NB4 (cell line): ENCODE measurements at places on chromosomes 6 and 20.

- DNase-seq = no peak
Measured at GRCh38 chr6:121247386-121247785, 86.9 kb downstream of the TBC1D32 start.

DNA sequence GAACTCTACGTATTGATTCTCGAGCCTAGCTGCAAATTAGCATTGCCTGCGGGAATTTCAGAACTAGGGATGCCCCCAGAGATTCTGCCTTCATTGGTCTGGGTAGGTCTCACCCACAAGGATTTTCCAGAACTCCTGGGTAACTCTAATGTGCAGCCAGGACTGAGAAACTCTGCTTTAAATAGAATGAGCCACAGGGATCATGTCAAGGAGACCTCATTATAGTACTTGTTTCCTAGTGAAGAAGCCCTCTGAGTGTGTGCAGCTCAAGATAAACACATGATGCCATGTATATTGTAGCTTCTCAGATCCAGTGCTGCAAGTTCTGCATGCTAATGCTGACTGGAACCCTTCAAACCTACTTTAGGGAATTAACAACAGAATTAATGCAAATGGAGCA lies 179.2 kb downstream of the PHACTR1 start:
- no peak for DNase-seq

GRCh38 chr6:105326216-105326615 lies 76.7 kb downstream of the PREP start:
- no peak for DNase-seq

DNA sequence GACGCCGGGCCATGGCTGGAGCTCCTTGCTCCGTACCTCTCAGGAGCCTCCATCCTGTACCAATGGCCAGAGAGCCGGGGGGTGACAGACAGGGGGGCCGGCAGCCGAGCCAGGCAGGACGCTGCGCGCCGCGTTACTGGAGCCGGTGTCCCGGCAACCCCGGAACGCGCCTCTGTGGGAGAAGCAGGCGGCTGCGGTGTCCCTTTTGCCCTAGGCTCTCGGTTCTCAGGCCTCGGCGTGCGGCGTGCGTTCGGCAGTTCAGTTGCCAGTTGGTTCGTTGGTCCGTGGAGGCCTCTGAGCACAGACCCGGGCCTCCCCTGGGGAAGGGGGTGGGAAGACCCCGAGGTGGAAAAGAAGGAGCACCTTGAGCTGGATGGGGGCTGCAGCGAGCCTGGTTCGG lies at the start of gene SPATS1:
Gene SPATS1 (plus strand): TSS at position 162 of the 400 bp plus-strand sequence. CDS start 446 bp downstream, outside the sequence.
- DNase-seq = peak; percentile 33

DNA sequence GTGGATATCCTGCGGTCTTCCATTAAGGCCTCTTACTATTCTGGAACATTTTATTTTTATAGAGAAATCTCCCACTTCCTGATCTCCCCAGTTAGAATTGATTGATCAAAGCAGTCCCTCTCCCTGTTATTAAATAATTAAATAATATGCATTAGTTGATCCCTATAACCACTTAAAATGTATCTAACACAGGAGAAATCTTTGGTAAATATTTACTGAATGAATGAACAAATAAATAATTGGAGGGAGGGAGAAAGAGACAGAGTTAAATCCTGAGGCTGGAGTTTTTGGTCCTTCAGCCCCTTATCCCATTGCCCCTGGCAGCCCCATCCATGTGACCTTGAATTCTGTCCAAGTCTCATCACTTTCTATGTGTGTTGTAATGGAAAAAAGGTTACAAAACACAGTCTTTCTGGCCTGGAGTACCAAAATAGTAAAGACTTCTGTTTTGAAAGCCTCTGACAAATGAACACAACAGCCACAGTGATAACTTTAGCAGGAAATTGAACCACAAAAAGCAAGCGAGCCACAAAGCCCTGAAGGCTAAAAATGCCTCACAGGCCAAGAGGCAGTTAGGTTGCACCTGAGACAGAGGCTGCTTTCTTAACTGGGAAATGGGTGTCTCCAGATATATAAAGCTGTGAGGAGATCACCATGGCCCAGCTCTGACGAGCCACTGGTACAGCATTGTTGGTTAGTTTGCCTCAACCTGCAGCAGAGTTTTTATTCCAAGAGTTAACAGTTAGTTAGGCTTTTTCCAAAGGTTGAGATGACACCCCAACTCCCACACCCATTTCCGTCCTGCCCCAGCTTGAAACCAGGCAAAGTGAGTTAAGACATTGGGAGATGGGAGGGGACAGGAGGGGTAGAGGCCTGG lies 11.3 kb downstream of the NT5E start:
- peak; percentile 80 for DNase-seq

DNA sequence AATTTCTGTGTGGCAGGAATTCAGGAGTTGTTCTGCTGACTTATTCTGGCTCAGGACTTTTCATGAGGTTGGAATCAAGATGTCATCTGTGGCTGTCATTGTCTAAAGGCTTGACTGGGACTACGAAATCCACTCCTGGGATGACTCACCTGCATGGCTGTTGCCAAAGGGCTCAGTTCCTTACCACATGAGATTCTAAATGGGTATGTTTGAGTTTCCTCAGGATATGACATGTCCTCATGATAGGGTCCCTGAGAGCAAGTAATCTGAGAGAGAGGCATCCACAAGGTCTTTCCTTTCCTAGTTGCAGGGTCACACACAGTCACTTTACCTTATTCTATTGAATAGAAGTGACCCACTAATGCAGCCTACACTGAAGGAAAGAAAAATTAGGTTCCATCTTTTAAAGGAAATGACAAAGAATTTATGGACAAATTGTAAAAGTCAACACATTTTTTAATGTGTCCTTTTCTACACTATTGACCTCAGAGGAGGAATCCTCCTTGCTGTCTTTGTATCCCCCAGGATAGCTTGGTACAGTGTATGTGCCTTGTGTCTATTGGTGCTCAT lies 1025.0 kb upstream of the GJE1 start:
- peak; percentile 17 for DNase-seq

GRCh38 chr20:62232770-62233645 lies 5.3 kb upstream of the OSBPL2 start:
- DNase-seq = no peak

DNA sequence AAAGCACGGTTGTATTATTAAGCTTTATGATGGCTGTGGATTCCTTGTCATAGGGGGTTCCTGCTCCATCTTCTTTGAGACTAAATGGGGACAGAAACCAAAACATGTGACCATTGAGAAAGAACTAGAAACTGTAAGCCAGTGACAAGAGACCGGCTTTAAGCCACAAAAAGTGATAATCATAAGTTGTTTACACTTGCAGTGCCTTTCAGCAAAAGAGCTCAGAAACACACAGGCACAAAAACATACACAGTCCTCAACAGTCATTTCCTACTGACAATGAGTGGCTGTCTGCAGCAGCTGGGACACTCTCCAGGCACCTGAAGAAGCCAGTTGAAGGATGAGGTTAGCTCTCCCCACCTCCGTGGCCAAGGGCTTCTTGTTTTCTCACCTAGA lies 20.0 kb upstream of the UBE2J1 start:
- no peak for DNase-seq

DNA sequence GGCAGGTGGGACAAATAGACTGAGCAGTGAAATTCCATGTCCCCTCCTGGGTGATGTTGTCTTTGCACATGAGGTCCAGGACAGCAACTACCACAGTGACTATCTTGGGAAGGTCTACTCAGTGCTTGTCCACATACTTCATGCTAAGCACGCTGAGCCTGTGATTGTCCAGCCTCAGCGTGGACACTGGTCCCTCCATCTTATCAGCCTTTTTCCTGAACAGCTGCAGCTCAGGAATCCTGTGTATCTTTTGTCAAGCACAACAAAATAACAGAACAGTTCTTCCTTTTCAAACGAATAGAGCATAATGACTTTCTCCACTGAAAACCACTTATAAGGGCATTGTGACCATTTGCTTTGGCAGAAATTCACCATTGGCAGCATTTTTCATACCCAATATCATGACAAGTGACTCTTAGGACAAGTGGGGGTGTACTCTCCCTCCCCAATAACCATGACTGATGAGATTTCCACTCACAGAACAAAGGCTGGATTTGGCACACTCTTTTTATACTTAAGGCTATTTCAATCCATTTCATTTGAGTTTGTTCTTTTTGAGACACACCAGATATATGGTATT lies 90.3 kb downstream of the FYN start:
- DNase-seq = no peak

DNA sequence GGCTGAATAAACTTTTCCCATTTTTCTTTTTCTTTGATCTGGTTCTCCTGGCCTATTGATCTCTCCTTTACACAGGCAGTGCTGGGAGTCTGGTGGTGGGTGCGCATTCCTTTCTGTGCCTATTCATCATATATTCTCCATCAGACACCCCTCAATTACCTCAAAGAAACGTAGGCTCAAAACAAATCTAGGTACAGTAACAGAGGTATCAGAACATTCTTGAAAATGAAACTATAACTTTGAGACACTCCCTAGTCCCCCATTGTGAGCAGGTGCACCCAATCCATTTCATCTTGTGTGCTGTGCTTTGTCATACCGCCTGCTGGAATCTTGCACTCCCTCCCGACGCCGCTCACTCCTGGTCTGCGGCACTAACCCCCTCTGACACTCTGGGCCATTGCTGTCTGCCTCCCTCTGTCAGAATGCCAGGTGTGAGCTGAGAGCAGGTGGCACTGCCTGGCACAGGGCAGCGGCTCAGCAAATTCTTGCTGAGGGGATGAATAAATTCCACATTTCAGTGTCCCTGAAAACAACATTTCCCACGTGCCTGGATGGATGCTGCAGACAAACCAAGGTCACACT lies 303.4 kb upstream of the EXOC2 start:
- no peak for DNase-seq

- no peak for DNase-seq
Measured at GRCh38 chr6:150967381-150967780, 101.9 kb downstream of the MTHFD1L start.

DNA sequence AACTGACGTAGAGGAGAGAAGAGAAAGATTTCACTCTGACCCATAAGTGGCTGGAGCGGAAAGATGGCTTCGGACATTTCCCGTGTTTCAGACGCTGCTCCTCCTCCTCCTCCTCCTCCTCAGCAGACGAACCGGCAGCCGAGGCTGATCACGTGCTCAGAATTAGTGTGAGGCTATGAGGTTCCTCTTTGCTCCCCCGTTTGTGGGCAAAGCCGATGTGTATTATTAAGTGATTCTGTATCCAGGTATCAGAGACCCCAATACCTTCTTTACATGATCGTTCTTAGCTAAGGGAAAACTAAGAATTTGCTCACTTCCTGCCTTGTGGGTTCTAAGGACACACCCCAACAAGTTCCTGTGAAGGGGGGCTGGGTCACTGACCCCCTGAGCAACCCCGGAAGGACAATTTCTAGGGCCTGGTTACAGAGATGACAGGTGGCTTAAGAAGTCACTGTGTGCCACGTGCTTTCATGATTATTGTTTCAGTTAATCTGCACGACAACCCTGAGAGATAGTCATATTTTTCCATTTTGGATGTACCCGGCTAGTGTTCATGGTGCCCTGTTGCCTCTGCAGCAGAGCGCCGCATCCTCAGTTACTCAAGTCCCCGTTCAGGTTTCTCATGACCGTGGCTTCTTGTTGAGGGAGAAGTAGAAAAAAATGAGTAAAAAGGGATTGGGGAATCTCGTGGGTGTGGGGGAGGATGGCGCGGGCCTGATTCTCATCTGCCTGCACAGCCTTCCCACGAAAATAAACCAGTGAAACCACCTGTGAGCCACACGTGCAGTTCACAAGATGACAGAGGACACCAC lies 671.8 kb downstream of the QKI start:
- no peak for DNase-seq

DNA sequence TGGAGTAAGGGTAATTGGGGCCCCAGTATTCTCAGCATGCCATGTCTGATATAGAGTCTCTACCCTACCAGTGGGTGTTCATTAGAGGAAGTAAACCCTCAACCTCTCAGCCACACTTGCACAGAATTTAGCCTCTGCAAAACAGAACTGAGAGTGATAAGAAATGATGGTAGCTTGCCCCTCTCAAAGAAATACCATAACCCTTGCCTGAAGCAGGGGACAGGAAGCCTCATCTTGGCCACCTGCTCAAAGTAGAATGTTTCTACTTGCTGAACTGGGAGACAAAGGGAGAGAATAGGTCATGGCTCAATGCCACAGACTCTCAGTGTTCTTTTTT lies 33.7 kb downstream of the SPTLC3 start:
- DNase-seq = no peak

GRCh38 chr6:147618927-147619326 lies 110.4 kb downstream of the SAMD5 start:
- DNase-seq = peak; percentile 14

DNA sequence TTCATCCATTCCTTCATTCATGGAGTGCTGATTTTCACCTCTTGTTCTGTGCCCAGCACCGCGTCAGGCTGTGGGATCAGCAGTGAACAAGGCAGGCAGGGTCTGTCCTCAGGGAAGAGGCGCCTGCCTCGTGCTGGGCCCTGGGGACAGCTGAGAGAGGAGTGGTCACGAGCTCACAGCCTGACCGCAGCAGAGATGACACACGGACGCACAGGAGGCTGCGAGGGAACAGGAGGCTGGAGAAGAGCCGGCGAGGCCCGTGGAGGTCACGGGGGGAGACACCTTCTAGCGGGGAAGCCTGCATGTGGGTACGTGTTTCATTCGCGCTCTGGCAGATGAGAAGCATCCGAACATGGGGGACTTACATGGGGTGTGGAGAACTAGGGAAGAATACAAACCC lies 27.5 kb downstream of the PXDC1 start:
- no peak for DNase-seq

DNA sequence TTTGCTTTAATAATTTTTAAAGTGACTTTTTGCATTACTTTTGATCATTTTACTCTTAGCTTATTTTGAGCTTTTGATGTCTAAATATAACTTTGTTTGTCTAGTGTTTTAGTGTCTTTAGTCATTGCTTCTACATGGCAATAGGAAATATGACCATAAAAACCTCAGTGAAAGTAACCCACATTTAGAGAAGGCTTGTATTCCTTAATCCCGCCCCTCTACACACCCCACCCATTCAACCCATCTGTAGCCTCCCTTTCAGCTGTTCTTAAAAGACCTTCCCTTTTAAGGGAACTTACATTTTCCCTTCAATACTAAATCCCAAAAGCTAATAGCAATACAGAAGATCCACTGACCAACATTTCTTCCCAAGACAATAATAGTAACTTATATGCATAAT lies 225.4 kb downstream of the LAMA2 start:
- DNase-seq = no peak

- DNase-seq = no peak
Measured at GRCh38 chr6:3777730-3778461, 26.4 kb upstream of the PXDC1 start.
